ENCODE measurements at places on chromosomes 6 and 20. TPM values are rescaled to one million over a fixed set of nuclear protein-coding genes. Genes with fewer than 3 reads are reported as not detected.

CUL9 gene
- 26.9 TPM for total RNA-seq

SH3BGRL2 gene
- total RNA-seq, result 13.2 TPM

RIPOR2 gene
- 2.3 TPM for total RNA-seq

SYNGAP1 gene
- 1.1 TPM for total RNA-seq

NFKBIE gene
- 42.3 TPM for total RNA-seq

EYA2 gene
- total RNA-seq, result 1.7 TPM

POU3F2 gene
- total RNA-seq, result 0.63 TPM

PHACTR3 gene
- 0.06 TPM for total RNA-seq

FAM110A gene
- 3.8 TPM for total RNA-seq

CYP24A1 gene
- total RNA-seq, result 1.0 TPM

C6orf163 gene
- total RNA-seq, result 0.63 TPM

PTPRT gene
- total RNA-seq, result not detected

Measured in Daoy (cell line).